ENCODE measurements at places on chromosomes 3 and 15. TPM values are rescaled to one million over a fixed set of nuclear protein-coding genes. Genes with fewer than 3 reads are reported as not detected.

Gene HES1
- 33.0 TPM for total RNA-seq

Gene FBN1
- total RNA-seq: 26.7 TPM

Gene NUP210
- 0.83 TPM for total RNA-seq

GRCh38 chr3:48634661-48635221, 520 bp downstream of the SLC26A6 start:
- DNase-seq: peak; percentile 52

DNA sequence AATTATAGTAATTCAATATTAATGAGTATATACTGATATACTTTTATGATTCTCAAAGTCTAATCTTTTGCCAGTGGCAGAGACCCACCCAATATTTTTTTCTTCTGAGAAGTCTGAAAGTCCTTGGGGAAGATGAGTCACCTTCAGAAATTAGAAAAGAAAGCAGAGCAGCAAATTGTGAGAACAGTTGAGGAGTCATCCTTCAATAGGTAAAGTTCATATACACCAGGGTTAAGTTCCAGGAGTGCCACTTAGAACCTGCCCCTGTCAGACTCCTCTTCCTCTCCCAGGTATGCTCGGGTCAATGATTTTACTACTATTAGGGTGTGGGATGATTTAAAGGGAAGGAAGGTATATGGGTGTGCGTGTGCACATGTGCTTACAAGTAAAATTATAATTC, 7.1 kb downstream of the CLRN1 start:
- DNase-seq: no peak

- DNase-seq: no peak
Observed at GRCh38 chr15:46344915-46345314, 710.1 kb downstream of the SQOR start.

- peak; percentile 39 for DNase-seq
Observed at GRCh38 chr3:170721563-170721962, 135.7 kb upstream of the SLC7A14 start.

DNA sequence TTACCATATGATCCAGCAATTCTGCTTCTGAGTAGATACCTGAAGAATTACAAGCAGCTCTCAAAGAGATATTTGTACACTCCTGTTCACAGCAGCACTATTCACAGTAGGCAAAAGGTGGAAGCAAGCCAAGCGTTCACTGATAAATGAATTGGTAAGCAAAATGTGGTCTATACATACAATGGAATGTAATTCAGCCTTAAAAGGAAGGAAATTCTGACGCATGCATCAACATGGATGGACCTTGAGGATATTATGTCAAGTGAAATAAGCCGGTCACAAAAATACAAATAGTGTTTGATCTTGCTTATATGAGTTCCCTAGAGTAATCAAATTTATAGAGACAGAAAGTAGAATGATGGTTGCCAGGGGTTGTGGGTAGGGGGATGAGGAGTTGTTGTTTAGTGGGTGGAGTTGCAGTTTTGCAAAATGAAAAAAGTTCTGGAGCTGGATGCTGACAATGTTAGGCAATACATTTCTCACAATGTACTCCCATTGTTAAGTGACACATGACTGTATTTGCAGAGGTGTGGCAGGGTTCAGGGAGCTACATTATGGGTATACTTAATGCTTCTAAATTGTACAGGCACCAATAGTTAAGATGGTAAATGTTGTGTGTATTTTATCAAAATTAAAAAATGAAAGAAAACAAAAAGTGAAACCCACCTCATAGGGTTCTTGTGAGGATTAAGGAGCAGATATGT, 26.7 kb downstream of the SLC6A1 start:
- no peak for DNase-seq

GRCh38 chr3:126546013-126546412, 12.7 kb downstream of the C3orf22 start:
- DNase-seq: no peak

Measured in mammary epithelial cell (primary cell).